Tibial artery (tissue), 4 donors: ENCODE measurements at places on chromosomes 16 and 17.

GRCh38 chr16:30934827-30935557 is 11.6 kb downstream of the FBXL19 start:
- DNase-seq: no peak

GRCh38 chr16:26981266-26981938 is 85.3 kb upstream of the C16orf82 start:
- no peak for DNase-seq

DNA sequence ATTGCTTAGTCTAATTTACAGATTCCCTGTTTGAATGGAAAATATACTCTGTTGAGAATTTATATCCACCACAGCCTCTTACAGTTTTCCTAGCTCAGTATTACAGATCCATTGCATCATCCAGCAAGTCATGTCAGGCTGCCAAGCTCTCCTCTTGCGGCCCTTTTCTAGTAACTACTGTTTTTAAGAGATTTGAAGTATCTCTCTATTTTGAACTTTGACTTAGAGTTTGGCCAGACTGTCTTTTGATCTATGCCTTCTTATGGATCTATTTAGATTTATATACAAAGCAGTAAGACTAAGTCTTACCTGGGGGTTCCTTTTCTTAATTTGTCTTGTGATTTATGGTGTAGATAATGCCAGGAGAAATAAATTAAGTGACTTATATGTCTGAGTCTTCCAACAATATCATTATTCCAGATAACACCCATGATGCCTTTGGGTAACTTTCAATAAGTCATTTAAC is 53.1 kb upstream of the ABCC11 start:
- DNase-seq: no peak

DNA sequence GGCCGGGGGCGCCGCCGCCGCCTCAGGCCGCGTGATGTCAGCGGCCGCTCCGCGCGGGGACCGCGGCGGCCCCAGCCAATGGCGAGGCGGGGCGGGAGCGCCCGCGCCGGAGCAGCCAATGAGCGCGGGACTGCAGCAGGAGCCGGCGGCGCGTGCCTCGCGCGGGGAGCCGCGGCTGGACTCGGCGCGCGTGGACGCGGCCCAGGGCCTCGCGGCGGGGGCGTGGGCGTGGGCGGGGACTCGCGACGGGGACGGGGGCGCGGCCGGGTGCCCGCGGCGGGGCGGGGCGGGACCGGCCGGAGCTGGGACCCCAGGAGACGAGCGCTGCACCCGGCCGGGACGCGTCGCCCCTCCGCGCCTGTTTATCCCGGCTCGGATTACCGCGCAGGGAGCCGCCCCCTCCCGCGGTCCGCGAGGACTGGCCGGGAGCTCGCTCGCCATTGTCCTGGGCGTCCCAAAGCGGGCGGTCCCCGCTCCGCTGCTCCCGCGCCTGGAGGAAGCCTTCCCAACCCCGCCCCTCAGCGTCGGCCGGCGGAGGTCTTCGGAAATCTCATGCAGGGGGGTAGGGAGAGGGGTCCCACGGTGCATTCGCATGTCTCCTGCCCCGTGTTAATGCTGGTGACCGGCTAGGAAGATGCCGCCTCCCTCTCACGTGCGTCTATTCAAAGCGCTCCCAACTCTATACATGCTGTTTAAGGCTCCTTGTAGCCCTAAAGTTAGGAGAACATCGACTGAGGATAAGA is at the start of gene RNF157:
Gene RNF157 (minus strand): TSS at position 33 of the 743 bp plus-strand sequence. CDS start 253 bp downstream, outside the sequence.
- DNase-seq: no peak

DNA sequence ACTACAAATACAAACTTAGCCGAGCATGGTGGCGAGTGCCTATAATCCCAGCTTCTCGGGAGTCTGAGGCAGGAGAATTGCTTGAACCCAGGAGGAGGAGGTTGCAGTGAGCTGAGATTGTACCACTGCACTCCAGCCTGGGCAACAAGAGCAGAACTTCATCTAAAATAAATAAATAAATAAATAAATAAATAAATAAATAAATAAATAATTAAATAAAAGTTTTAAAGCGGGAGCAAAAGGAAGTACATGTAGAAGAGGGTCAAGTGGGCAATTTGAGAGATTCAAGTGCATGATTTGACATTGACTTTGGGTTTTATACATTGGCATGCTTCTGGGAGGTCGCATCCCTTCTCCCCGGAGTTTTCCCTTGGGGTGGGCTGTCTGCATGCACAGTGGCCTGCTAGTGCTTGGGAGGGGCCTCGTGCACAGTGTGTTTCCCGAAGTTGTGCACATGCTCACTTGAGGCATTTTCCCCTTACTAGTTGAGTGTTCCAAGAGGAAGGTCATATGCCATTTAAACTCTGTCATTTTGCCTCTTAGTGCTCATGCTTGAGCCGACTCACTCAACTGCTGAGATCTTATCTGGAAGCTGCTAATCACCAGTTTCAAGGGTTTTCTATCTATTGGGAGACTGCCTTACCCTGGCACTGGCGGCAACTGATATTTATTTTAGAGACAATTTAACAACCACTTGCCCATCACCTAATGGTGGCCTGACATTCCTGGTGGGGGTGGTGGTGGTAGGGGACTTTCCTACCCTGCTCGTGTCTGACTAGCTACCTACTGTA is 193.2 kb upstream of the MPHOSPH6 start:
- no peak for DNase-seq

- peak; percentile 80 for DNase-seq
These were observed 89.3 kb downstream of the SMG6 start for GRCh38 chr17:2214047-2214928.

- no peak for DNase-seq
These were observed 117.0 kb downstream of the RGS9 start for GRCh38 chr17:65254166-65254565.

DNA sequence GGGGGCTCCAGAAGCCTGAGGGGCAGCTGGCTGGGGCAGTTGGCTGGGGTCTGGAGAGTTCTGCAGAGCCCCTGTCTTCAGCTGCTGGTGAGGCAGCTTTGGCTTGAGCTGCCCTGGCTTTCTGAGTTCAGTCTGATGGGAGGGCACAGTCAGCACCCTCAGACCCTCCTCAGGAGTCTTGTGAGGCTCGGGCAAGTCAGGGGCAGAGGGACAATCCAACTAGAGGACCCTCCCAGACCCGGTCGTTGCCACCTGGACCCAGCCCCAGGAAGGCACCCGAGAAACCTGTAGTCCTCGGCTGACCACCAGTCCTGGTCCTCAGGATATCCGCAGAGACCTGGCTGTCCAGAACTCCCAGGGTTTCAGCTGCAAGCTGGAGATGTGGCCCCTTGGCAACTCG is 1.9 kb downstream of the CARD14 start:
- DNase-seq: no peak

- DNase-seq: no peak
These were observed 48.1 kb downstream of the TBC1D26 start for GRCh38 chr17:15780188-15780587.

DNA sequence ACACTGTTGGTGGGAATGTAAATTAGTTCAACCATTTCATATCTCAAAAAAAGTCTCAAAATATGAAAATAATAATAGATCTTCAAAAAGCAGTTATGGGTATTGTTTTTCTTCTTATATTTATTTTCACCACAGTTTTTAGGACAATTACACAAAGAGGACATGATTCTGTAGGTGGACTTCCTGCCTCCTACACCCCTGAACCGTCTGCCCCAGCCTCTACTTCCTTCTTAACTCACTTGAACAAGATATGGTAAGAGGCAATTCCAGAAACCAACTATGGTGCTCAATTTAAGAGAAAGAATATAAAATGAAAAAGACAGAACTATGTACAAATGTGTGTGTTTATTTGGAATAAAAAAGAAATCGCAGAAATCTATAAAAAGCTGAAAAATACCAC is 74.1 kb upstream of the MON1B start:
- DNase-seq: no peak

GRCh38 chr17:61206922-61207321 is 192.7 kb upstream of the TBX2 start:
- no peak for DNase-seq

DNA sequence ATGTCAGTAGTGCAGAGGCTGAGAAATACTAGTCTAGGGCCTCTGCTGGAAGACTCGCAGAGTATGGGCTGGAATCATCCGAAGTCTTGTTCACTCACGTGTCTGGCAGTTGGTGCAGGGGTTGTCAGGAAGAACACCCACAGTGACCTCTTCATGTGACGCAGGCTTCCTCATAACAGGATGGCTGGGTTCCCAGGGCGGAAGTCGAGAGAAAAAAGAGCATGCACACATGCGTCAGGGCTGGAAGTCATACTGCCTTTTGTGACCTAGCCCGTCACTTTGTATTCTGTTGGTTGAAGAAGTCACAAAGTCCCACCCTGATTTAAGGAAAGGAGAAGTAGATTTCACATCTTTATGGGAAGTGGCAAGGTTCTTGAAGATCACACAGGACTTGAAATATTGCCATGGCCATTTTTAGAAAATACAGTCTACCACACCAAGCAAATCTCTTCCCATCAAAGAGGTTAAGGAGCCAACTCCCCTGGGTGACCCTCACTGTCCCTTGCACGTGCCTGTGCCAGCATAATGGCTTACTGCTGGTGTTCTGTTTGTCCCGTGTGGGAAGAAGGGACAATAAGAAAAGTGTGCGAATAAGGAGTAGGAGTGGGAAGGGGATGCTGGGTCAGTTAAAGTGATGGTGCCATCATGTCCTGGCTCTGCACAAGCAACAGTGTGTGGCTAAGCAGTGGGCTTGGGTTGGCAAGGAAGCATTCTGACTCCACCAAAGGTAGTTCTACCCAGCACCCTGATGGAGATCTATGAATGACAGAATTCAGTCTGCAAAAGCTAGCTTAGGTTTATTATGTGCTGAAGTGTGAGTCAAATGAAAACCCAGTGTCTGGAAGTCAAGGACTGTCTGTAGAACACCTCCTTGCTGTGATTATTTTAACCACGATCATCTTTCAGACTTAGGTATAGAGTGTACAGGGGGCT is 28.1 kb downstream of the HEATR3 start:
- peak; percentile 77 for DNase-seq

GRCh38 chr17:62615503-62615902 is 12.0 kb upstream of the MRC2 start:
- no peak for DNase-seq

DNA sequence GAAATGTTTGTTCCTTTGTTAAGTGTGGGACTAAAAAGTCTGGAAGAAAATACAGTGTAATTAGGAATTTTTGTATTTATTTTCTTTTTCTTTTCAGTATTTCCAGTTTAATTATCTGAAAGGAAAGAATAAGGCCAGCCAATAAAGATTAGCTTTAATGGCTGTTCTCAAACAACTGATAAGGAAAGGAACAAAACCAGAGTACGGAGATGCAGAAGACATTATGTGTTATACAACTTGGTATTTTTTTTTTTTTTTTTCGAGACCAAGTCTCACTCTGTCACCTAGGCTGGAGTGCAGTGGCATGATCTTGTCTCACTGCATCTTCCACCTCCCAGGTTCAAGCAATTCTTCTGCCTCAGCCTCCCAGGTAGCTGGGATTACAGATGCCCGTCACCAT is 47.5 kb downstream of the SNTB2 start:
- DNase-seq: no peak

GRCh38 chr16:19876501-19877059 is 8.1 kb downstream of the GPRC5B start:
- DNase-seq: no peak

DNA sequence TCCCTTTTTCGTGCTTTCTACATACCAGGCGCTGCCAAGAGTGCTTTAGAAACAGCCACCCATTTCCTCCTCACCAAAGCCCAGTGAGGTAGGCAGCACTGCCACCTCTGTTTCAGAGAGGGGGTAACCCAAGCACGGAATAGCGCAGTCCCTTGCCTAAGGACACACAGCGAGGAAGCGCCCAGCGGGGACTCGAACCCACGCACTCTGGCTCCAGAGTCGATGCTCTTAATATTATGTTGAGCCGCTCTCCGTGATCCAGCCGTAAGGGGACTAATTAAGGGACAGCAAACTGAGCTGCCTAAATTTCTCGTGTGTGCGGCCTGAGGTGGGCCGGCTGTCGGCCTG is 497 bp downstream of the CES1 start:
- DNase-seq: no peak

DNA sequence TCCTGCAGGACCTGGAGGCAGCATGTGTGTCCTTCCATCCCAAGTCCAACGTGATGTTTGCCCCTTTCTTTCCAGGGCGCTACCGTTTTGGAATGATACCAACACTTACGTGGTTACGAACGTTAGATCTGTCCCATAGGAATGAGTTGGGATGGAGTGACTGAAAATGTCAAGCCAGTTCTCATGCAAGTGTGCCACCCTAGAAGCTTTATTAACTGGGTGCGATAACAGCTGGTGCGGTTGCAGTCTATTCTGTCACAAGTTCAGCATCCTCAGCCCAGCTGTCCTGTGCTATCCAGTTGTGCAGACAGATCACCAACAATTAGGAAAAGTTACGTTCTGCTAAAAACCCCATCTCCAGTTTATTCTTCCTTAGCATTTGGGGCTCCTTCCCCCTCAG is 52.5 kb downstream of the BANP start:
- DNase-seq: no peak
